Hematopoietic multipotent progenitor cell treated with erythropoietin and hydrocortisone succinate and interleukin-3 and kit ligand, for 8 days (in vitro differentiated cells): ENCODE measurements at places on chromosomes 5 and 9.
A peak's percentile ranks its signal among the peaks of the same experiment; 100 is the strongest.

GRCh38 chr9:129698254-129698757 is 32.9 kb downstream of the PRRX2 start:
- DNase-seq = no peak

GRCh38 chr5:19605846-19606407 is 382.1 kb downstream of the CDH18 start:
- DNase-seq = no peak

DNA sequence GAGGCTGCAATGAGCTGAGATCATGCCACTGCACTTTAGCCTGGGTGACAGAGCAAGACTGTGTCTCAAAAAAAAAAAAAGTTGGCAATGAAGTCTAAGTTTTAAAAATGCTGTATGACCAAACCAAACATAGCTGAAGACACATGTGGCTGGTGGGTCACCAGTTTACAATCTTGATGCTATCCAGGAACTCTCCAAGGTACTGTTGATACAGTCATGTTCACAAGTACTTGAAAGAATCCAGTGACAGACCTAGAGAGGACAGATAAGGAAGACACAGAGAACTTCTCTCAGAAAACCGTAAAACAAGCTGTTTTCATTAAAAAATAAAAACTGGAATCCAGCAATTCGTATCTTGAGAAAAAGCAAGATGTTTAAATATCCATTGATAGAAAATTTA is 95.7 kb downstream of the ACTBL2 start:
- DNase-seq = peak; percentile 15

DNA sequence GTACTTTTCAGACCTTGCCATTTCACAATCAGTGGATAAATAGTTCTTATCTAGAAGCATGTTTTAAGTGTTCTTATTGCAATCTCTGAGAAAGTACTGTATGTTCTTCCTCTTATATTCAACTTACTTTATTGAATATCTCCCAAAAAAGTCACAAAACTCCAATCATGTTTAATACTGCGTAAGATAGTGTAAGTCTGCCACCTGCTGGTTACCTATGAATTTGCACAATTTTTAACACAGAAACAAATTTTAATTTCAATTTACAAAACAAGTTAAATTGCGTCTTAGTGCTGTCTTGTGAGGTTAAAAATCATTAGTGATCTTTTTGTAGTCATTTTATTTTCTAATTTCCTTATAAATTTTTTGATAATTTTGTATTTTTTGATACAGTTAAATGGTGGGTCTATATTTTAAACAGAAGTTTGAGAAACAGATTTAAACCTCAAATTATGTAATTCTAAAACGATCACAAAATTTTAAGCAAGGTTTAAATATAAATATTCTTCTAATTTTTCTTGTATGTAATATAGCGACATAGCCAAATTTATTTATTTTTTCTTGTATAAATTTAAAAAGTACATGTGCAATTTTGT is 115.8 kb downstream of the EMB start:
- peak; percentile 26 for DNase-seq

- peak; percentile 83 for DNase-seq
Measured at GRCh38 chr9:125758986-125759763, 12.0 kb downstream of the PBX3 start.

GRCh38 chr5:19902316-19902934 is 85.6 kb downstream of the CDH18 start:
- DNase-seq = no peak

DNA sequence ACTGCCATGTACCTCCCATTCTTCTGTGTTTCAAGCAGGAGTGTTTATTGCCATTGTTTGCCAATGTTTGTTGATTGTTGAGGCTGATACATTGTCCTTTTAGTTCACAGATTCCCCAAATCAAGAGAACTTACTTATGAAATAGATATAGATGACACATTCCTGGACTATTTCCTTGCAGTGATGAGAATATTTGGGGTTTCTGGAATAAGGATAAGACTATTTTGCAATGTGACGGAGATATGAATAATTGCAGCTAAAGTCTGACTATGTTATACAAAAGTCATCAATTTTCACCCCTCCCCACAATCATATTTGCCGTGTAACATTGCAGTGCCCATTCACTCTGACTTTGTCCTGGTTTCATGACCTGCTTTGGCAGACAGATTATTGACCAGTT is 460.8 kb downstream of the CDH10 start:
- no peak for DNase-seq

DNA sequence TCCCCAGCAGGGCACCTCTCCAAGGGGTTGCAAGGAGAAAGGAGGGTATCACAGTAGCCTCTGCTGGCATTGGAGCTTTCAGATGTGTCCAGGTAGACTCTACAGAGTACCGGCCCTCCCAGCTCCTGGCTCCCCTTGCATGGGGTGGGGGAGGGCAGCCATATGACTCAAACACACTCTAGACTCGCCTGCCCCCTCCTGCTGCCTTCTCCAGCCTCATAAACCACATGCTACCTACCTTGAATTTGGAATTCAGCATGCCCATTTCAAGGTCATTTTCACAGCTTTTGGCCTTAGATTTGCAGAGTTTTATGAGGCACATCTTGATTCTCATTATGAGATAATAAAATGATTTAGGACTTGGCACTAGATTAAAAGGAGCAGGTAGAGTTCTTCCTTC is 32.8 kb upstream of the SMIM32 start:
- DNase-seq = no peak

- no peak for DNase-seq
Measured at GRCh38 chr5:60507687-60508086, 192.3 kb downstream of the DEPDC1B start.

- DNase-seq = no peak
Measured at GRCh38 chr5:100780376-100780870, 122.7 kb downstream of the ST8SIA4 start.

GRCh38 chr5:123299136-123299535 is 124.1 kb downstream of the CEP120 start:
- DNase-seq = no peak

- DNase-seq = no peak
Measured at GRCh38 chr9:133477992-133478850, 678 bp downstream of the SLC2A6 start.

- DNase-seq = no peak
Measured at GRCh38 chr5:165495829-165496380, 1990.5 kb downstream of the MAT2B start.

- no peak for DNase-seq
Measured at GRCh38 chr5:102794047-102794446, 38.9 kb downstream of the PAM start.

DNA sequence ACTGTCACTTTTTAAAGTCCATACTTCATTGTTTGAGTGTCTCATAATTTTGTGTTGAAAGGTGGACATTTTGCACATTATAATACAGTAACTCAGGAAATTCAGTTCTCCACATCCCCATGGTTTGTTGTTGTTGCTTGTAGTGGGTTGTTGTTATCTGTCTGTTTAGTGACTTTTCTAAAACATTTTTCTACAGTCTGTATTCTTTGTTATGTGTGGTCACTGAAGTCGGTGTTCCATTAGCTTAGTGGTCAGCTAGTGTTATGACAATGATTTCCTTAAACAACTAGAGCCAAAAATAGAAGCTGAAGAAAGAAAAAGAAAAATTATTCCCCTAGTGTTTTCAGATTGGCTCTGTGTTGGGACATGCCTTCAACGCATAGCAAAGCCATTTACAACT is 5.6 kb upstream of the IL33 start:
- no peak for DNase-seq

DNA sequence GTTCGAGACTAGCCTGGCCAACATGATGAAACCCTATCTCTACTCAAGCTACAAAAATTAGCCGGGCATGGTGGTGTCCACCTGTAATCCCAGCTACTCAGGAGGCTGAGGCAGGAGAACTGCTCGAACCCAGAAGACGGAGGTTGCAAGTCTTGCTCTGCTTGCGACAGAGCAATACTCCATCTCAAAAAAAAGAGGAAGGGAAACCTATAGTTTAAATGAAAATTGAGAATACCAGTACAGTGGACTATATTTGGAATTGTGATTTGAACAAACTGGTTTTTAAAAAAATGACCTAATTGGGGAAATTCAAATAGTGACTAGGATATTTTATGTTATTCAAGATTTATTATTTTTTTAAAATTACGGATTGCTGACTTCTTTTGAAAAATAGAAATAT is 33.2 kb downstream of the DIAPH1 start:
- no peak for DNase-seq

DNA sequence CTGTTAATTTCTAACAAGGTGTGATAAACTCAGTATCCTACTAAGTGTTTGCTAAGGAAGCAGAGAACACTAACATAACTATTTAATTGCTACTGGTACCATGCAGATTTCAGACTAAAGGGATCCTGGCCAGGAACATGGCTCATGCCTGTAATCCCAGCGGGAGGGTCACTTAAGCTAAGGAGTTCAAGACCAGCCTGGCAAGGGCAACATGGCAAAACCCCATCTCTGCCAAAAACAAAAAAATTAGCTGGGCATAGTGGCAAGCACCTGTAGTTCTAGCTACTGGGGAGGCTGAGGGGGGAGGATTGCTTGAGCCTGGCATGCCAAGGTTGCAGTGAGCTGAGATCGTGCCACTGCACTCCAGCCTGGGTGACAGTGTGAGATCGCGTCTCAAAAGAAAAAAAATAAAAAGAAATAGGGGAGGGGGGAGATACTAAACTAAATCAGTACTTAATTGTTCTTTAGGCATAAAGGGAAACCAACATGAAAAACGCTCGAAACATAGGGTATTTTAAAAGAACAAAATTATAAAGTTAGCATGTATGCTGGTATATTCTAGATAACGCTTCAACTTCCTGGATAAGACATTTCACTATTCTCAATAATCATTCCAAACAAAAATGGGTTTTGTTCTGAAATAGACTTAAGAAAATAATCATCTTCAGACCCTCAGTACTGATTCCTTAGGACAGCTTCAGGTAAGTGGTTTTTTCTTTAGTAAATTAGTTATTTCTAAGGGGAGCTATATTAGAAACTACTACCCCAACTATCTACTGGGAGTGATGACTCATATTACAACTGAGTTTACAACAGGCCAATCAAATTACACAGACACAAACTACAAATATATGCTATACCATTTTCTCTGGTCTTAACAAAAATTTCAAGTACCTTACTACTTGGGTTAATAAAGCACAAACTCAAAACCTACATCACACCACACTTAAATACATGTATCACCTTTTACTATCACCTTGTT is 3.5 kb downstream of the PANK3 start:
- DNase-seq = no peak

GRCh38 chr5:148974642-148975327 is 88.1 kb downstream of the SH3TC2 start:
- DNase-seq = no peak

DNA sequence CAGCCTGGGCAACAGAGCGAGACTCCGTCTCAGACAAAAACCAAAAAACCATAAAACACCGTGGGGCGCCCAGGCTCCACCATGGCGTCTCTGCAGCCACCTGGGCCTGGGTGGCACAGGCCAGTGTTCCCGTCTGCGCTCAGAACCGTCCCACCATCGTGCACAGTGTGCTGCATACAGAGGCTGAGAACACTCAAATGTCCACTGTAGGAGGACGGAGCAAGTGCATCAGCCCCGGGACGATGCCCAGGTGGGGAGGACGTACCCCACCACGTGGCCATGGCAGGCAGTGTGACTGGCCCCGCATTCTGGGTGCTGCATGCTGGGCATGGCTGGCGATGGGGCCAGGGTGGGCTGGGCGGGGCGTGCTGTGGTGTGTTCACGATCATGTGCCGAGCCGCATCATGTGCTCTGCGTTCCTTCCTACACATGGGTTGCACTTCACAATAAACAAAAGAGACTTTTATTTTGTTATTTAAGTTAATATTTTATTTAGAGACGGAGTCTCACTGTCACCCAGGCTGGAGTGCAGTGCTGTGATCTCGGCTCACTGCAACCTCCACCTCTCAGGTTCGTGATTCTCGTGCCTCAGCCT is 37.8 kb downstream of the EXD3 start:
- DNase-seq = no peak

DNA sequence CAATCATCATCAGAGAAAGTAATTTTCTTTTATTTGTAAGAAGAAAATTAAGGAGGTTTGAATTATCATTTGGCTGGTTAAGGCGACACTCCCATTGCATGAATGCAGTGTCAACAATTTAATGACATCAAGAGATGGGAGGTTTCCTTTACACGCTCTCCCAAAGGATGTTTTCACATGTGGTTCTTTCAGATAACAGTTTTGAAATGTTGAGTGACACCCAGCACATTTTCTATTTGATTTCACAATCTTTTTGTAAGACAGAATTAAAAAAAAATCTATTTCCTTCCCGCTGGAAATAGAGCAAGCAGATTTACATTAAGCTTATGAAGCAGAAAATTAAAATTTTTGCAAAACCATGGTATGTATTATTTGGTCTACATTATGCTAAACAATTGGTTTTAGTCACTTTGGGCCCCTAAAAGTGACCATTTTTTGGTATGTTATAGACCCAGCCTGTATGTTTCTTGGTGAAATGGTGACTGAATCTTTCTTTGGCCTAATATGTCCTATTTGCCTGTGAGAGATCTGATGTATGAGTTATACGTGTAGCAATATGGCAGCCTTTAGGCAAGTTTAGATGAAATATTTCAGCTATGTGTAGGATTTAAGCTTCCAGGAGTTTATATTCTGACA is 18.9 kb upstream of the ANKRD55 start:
- DNase-seq = peak; percentile 88

- no peak for DNase-seq
Measured at GRCh38 chr5:1515921-1516571, 7.7 kb downstream of the LPCAT1 start.

- no peak for DNase-seq
Measured at GRCh38 chr5:99272576-99272975, 343.8 kb upstream of the CHD1 start.

DNA sequence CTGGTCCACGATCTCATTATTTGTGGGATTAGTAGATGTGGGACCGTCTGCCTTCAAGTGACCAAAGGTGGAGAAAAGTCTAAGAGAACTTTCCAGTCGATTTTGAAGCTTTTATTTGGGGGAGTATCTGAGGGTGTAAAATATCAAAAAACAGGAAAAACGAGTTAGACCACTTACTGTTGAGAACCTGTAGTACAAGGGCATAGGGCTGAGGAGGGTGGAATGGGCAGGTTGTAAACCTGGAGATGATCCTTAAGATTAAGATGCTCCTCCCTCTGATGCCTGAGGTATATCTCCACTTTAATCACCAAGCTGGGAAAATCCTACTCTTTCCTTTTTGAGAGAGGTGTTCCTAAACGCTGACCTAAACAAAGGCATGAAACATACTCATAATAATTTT is 32.0 kb upstream of the GTF2H2C start:
- DNase-seq = no peak

GRCh38 chr5:134410822-134411221 is 859 bp downstream of the CDKN2AIPNL start:
- DNase-seq = no peak

DNA sequence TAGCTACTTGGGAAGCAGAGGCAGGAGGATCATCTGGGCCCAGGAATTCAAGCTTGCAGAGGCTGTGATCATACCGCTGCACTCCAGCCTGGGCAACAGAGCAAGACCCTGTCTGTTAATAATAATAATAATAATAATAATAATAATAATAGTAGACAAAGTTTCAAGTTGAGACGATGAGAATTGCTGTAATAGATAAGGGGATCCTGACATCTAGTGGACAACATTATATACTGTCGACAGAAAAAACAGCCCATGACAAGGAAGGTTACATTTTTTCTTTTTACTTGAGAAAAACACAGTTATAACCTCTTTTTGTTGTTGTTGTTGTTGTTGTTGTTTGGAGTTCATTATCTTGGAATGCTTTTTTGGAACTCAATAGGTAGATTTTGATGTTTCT is 35.3 kb downstream of the NDFIP1 start:
- DNase-seq = peak; percentile 67
